BJ (cell line): ENCODE measurements at places on chromosomes 2 and 18.

- no peak for DNase-seq
These were observed 37.6 kb upstream of the PMAIP1 start for GRCh38 chr18:59861963-59862819.

- DNase-seq: peak; percentile 7
These were observed 710 bp downstream of the DUSP19 start for GRCh38 chr2:183079139-183079775.

DNA sequence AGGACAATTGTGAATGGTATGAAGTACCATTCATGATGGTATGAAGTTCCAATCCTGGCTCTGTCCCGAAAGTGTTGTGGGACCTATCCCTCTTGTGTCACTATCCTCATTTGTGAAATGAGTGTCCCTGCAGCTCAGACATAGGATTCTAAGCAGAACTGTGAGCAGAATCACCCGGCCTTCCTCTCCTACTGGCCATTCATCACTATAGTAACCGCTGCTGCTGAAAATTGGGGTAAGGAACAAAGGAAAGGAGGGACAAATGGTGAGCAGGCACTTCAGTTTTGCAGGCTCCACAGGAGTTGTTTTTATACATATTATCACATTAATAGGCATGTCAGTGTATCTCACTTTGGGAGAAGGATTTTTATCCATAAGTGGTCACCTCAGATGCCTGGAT, 27.4 kb downstream of the SMYD1 start:
- no peak for DNase-seq

DNA sequence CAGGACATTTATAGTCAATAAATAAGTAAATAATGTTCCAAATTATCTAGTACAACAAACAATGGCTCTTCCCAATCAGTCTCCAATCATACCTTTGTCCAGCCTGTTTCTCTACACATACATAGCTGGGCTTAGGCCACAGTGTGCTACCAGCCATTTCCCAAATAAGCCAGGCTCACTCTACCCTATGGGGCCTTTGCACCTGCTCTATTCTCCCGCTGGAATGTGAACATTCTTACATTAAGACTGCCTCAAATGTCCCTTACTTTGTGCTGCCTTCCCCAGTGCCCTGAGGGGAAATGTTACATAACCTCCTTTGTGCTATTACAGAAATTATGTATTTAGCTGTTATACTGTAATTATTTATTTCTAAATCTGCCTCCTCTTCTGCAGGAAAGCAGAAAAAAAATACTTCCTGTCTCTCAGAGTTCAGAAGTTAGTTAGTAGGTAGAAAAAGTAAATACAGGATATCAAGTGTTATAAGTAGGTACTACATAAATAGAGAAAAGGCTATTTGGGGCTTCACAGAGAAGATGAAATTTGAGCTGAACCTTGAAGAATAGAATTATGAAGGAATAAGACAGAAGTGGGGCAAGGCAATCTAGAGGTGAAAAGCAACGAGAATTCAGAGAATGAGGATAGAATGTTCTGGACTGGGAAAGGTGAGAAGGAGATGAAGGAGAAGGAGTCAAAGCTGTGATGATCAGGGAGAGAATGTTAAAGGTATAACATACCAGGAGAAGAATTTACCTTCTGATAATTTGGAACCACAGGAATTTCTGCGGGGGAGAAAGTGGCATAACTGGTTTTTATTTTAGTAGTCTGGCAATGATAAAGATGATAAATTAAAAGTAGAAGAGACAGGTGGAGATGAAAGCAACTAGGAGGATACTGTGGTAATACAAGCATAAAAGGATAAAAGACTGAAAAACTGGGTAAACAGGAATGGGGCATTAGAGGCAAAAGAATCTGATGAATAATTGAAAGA, 37.0 kb downstream of the ROCK1 start:
- no peak for DNase-seq

- no peak for DNase-seq
These were observed at the start of gene RAB11FIP5 for GRCh38 chr2:73112913-73113854. Gene RAB11FIP5 (minus strand): TSS chr2:73112948. CDS start chr2:73112777, 171 bp downstream.

DNA sequence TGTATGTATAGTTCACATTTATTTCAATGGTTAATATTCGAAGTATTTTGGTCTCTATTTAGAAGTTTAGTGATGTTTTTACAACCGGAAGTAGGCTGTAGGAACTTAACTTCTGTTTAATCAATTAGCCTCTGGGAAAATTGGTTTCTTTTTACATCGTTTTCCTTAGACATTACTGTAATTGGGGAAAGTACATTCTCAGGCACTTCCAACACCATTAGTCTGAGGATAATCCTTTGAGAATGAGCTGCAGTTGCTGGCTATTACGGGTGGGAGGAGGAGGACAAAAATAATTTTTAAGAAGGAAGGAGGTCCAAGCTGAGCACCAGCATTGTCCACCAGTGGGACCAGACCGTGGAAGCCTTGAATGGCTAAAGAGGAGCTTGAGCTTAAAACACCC, 70.4 kb upstream of the ST3GAL5 start:
- DNase-seq: no peak

- no peak for DNase-seq
These were observed 20.3 kb upstream of the CHST10 start for GRCh38 chr2:100437751-100438150.

DNA sequence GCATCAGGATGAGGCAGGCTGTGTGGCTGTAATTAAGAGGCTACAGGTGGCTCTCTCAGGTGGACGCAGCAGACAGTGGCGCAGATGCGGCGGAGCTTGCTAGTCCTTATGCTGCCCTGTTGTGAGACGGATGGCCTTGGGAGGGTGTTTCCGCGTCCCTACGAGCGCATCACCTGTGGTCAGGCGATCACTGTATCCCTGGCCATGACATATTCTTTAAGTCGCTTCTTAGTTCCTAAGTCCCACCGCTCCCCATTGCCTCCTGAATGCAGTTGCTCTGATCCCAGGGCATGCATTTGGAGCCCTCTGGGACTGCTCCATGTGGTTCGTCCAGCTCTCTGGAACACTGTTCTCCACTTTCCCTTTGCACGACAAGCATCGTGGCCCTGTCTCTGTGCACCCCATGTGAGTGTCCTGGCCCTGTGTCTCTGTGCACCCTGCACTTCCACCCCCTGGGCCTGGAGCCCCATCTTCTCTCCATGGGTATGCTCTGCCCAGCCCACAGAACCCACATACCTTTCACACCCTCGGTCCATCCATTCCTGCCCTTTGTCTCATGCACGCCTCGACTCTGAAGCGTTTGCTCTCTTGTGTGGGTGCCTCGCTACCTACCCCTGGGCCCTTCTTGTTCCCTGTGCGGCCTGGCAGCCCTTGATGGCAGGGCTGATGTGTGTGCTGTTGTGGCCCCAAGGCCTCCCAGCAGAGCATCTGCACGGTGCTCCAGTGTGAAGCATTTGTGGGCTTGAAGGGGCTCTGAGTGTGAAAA, 74.4 kb downstream of the SH3RF3 start:
- DNase-seq: no peak

- no peak for DNase-seq
These were observed 251.8 kb downstream of the INSIG2 start for GRCh38 chr2:118340103-118340502.

- DNase-seq: no peak
These were observed 18.7 kb upstream of the CCDC102B start for GRCh38 chr18:68779169-68779568.

- DNase-seq: peak; percentile 67
These were observed 106.4 kb upstream of the NCKAP5 start for GRCh38 chr2:133674433-133675331.

GRCh38 chr2:20977520-20978180, 66.2 kb downstream of the APOB start:
- DNase-seq: no peak

GRCh38 chr2:201966691-201967438, 66.8 kb upstream of the FZD7 start:
- no peak for DNase-seq

DNA sequence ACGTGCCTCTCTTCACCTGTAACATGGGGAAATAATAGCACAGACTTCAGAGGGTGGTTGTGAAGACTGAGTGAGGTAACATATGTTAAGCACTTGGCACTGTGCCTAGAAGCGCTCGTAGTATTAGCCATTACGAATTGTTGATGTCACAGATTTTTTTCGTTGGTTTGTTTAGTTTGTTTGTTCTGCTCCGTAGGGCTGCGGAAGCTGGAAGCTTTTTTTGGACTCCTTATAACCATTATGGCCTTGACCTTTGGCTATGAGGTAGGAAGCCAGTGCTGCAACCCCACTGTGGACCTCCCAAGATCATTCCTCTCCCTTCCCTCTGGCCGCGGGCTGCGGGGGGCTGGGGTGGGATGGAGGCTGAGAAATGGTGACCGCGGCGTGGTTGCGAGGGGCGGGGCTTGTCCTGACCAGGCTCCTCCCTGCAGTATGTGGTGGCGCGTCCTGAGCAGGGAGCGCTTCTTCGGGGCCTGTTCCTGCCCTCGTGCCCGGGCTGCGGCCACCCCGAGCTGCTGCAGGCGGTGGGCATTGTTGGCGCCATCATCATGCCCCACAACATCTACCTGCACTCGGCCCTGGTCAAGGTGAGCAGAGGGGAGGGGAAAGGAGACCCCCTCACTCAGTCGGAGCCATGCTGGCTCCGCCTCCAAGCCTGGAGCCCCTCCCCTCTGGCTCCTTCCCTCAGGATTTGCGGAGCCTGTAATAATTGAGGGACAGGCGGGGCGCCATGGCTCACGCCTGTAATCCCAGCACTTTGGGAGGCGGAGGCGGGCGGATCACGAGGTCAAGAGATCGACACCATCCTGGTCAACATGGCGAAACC, 5.5 kb downstream of the SLC11A1 start:
- DNase-seq: no peak

DNA sequence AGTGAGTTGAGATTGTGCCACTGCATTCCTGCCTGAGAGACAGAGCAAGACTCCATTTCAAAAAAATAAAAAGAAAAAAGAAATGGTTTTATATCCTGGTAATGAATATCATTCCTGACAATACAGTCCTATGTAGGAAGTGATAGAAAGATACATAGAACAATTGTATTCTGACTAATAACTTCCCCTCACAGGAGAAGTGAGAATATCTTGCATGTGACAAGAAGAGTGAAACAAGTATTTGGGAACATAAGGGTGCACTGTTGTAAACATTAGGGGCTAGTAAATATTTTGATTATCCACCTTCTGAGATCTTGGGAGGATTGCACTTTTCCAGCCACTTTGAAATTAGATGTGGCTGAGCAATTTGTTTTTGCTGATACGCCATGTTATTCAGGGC, 40.7 kb downstream of the KLHL14 start:
- no peak for DNase-seq

- no peak for DNase-seq
These were observed 75.8 kb upstream of the WIPF1 start for GRCh38 chr2:174673440-174673839.

- DNase-seq: no peak
These were observed 563.9 kb downstream of the TMX3 start for GRCh38 chr18:68150961-68151360.

DNA sequence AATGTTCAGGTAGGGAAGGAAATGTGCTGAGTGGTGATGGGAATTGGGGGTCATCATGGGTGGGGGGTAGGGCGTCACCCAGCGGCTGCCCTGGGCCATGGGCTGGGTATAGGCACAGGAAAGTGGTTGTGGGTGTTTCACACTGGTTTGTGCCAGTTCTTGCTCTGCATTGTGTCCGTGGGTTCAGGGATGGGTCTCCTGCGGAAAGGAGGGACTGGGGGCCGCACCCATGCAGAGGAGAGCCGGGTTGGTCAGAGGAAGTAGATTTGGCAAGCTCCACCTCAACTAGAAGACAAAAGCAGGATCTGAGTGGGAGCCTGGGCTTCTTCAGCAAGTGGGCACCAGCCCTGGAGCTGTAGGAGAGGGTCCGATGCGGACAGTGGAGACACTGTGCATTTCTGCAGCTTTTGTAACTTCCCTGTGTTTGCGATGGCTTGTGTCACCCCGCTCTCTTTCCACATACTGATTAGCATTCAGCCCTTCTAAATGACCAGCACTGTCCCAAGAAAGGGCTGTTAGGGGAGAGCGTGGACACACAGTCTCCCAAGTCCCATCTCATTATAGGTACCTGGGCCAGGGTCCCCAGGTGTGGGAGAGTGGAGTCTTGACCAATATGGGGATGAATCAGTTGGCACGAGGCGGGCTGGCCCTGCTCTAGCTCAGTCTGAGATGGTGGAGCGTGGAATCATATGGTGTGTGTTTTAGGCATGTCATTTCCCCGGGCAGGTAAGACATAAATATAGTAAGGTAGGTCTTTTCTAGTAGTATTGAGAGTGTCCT, 67.2 kb downstream of the LRRFIP1 start:
- DNase-seq: no peak

GRCh38 chr18:36718705-36719328, 110.0 kb downstream of the TPGS2 start:
- no peak for DNase-seq

DNA sequence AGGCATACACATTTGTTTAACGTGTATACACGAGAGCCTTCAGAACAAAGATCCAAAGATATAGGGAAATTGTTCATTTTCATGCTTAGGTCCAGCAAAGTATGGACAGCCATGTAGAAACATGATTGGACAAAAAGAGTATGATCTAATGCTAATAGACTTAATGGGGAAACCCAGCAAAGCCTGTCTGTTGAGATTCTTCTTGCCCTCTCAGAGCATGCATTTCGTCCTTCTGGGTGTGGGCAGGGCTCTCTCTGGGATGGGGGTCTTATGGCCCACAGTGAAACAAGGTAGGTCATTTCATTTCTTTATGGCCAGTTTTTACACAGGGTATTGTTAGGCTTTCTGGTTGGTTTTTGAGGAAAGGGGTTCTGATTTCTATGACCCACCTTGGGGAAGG, 124.4 kb downstream of the COMMD1 start:
- no peak for DNase-seq

DNA sequence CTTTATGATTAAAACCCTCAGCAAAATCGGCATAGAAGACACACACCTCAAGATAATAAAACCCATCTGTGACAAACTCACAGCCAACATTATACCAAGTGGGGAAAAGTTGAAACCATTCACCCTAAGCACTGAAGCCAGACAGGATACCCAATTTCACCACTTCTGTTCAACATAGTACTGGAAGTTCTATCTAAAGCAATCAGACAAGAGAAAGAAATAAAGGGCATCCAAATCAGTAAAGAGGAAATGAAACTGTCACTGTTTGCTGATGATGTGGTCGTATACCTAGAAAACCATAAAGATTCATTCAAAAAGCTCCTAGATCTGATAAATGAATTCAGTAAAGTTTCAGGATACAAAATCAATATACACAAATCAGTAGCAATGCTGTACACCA, 16.4 kb upstream of the RPRD1A start:
- no peak for DNase-seq

- DNase-seq: peak; percentile 29
These were observed 559.9 kb upstream of the ID2 start for GRCh38 chr2:8121826-8122513.

DNA sequence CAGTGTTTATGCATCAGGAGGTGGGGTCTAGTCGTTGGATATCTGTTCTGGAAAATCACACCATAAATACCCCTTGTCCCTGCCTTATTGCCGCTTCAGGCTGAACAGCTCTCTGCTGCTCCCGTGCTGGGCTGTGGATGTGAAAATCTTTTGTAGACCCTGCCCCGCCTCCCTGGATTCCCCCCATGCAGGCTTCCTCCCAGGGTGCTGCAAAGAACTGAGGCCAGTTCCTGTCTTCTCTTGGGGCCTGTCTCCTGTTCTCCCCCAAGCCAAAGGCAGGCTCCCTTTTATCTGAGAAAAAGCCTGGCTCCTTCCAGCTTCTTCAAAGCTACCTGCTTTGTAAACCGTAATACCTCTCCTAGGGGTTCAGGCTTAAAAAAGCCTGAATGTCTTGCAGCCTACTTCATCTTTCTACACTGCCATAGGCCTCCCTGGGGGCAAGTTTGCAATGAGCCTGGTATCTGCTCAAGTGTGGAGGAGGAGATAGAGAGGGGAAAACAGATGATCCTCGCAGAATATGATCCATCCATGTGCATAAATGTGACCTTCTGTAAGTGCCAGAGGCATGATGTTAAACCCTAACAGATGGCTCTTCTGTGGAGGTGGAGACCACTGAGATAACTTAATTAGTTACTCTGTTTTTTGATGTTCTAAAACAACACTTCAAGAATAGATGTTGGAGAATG, 55.3 kb downstream of the VWA3B start:
- DNase-seq: no peak
